ENCODE measurements at places on chromosomes 4 and X. TPM values are rescaled to one million over a fixed set of nuclear protein-coding genes. Genes with fewer than 3 reads are reported as not detected.
A peak's percentile ranks its signal among the peaks of the same experiment; 100 is the strongest.

DNA sequence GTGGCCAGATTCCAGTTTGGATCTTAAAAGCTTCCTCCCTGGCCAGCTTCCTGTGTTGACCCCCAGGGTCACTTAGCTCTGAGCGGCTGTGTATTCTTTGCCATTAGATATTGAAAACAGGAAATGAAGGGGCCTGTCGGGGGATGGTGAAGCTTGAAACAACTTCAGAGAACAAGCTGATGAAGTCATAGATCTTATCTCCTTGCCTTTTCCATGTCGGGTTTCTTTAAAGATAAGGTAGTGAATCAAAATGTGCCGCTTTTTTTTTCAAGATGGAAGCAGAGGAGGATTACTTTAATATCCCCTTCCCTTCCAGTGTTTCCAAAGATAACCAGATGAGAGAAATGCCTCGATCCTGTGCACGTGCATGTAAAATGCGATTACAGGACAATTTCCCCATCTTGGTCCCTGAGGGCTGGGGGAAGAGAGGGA is 508.5 kb downstream of the MID1IP1 start:
- peak; percentile 23 for DNase-seq

GRCh38 chrX:14591976-14592375 is 62.6 kb downstream of the GLRA2 start:
- DNase-seq = no peak

Gene CT83
- not detected for total RNA-seq

Gene NDNF
- total RNA-seq = 51.1 TPM
